ENCODE measurements at places on chromosomes 3 and 15. TPM values are rescaled to one million over a fixed set of nuclear protein-coding genes. Genes with fewer than 3 reads are reported as not detected.

GRCh38 chr3:22977650-22978289, 225.4 kb upstream of the UBE2E2 start:
- no peak for DNase-seq

DNA sequence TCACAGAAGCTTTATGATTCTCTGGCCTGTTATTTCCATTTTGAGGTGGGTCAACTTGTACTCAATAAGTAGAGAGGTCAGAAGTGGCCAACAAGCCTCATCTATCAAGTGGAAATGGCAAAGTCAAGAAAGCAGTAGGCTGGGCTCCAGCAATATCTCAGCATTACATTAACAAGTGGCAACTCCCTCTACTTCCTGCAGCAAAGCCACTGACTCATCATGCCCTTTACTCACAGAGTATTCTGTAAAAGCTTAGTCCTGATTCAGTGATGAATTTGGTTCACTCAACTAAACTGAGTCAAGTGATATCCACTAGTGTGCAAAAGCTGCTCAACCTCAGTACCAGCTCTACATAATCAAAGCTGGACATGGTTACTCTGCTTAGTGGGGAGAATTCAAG, 954.6 kb downstream of the EPHA3 start:
- no peak for DNase-seq

GRCh38 chr3:118977671-118978392, 56.8 kb downstream of the IGSF11 start:
- DNase-seq = no peak

DNA sequence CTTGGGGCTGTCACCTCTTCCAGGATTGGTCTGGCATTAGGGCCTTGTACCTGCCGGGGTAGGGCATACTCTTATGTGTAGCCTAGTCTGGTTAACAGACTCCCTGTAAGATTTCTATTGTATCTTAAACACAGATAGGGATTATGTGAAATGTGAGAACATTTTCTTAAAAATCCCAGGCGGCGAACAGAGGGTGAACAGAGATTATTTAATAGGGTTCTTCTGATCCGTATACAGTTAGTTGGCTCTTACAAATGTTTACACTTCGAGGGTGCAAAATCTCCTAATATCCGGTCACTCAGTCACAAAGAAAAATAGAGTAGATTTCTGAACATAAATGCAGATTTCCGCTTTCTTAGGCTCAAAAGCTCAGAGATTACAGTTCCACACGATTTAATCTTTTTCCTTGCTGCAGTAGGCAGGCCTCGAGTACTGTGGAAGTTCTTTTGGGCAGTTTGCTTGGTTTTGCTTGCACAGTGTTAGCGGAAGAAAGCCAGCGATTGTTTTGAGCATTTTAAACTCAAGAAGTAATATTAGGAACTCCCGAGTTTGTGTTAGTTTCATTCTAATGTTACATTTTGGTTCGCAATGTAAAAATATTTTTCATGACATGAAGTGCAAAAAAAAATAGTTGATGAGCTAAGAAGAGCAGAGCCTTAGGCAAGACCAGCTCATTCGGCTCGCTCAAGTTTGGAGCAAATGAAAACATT, 993 bp downstream of the PLCL2 start:
- DNase-seq = no peak

GRCh38 chr3:135629701-135630408, 335.7 kb upstream of the PPP2R3A start:
- DNase-seq = peak; percentile 30

- no peak for DNase-seq
Measured at GRCh38 chr3:11569156-11569741, 74.5 kb downstream of the VGLL4 start.

DNA sequence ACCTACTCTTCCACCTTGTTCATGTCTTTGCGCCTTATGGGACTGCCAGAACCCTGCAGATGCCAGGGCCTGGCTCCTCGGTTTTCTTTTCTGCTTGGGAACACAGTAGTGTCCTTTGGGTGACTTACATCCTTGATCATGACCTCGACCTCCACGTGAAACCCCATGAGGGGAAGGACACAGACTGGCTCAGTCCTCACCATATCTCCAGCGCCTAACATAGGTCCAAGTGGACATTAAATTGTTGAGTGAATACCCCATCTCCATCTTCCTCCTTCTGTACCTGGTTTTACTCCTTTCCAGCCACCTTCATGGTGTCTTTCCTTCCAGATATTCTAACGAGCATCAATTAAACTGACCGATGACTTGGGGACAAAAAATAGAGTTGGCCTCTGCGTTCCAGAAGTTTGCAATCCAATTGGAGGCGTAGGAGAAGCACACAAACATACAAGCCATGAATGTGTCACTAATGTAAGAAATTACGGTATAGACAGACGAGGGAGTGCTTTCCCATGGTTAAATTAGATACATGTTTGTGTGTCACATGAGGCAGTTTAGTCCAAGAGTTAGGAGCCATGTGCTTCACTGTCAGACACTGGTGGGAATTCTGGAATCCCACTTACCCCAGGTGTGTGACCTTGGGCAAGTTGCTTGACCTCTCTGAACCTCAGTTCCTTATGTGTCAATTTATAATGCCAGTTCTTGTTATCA, 907 bp upstream of the HERC1 start:
- DNase-seq = no peak

- no peak for DNase-seq
Measured at GRCh38 chr3:44074181-44074580, 167.5 kb upstream of the TOPAZ1 start.

Gene THSD4
- polyA plus RNA-seq = 30.7 TPM

Gene KLF15
- polyA plus RNA-seq = 18.3 TPM

Gene APOD
- polyA plus RNA-seq = 11.3 TPM

Gene PTH1R
- 251 TPM for polyA plus RNA-seq
